Effector CD4-positive, alpha-beta T cell (primary cell): ENCODE measurements at places on chromosomes 6 and 20.

DNA sequence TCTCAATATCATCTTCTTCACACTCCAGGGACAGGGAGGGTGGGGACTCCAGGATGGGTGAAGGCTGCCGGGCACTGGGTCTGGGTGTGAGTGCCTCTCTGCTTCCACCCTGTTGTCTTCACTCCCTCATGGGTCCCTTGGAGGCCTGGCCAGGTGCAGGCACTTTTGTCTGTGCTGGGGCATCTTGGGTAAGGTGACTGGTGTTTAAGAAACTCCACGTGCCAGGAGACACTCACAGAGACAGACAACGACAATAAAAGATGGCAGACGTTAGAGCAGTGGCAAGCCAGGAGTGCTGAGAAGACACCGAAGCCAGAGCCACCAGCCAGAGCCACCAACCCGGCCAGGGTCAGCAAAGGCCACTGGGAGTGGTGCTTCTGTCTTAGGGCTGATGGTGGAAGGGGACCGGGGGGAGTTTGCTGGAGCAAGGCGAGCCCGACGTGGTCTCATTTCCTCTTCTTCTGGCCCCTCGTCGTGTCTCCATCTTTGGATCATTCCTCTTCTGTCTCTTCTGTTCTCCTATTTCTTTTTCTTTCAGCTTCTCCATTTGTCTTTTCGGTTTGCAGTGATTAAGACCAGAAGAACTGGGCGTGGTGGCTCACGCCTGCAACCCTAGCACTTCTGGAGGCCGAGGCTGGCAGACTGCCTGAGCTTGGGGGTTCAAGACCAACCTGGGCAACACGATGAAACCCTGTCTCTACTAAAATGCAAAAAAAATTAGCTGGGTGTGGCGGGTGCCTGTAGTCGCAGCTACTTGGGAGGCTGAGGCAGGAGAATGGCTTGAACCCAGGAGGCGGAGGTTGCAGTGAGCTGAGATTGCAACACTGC lies 90.8 kb downstream of the RAMACL start:
- no peak for DNase-seq

DNA sequence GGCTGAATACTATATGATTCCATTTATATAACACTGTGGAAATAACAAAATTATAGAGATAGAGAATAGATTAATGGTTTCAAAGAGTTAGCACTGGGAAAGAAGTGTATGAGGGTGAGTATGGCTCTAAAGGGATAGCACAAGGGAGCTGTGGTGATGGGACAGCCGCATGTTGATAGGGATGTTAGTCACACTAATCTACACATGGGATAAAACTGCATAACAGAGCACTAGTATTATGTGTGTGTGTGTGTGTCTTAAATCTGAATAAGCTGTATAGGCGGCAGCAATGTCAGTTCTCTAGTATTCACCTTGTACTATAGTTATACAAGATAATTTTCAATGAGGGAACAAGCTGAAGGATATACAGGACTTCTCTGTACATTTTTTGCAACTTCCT lies 5.8 kb downstream of the CGA start:
- no peak for DNase-seq

DNA sequence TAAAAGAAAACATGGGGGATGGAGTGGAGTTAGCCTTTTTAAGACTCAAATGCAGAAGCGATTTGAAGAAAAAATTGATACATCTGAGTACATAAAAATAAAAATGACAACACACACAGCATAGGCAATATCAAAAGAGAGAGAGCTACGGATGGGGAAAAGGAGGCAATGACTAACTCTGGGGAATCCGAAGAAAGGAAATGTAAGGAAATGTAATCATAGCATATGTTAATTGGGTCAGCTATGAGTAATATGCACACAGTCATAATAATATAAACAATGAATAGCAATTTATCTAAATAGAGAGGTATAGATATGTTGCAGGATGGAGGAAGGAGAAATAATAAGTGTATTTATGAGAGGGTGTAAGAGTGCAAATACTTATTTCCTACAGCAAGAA lies 83.4 kb downstream of the NOL4L start:
- DNase-seq, result no peak

DNA sequence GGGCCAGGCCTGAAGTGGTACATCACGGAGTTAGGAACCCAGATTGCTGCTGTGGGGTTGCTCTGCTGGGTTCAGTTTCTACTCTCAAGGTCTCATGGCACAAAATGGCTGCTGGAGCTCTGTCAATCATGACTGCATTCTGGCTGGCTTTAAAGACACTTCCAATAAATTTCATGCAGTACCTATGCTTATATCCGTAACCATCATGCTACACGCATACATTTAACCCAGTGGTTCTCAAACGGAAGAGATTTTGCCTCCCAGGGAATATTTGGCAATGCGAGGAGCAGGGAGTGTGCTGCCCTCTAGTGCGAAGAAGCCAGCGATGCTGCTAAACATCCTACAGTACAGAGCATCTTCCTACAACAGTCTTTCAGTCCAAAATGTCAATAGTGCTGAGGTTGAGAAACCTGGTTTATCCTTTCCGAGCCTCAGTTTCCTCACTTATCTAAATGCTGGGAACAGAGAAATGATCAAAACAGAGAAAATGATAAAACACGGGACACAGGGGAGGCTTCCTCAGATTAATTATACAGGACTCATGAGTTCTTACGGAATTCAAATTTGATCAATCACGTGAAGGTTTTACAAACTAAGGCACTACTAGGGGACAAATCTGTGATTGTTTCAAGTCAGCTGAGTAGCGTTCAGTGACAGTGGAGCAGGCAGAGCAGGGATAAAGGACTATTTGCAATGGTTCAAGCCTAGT lies 9.6 kb upstream of the SLC2A10 start:
- DNase-seq, result no peak

- DNase-seq, result no peak
Measured at GRCh38 chr6:44906761-44907160, 421.4 kb upstream of the RUNX2 start.

DNA sequence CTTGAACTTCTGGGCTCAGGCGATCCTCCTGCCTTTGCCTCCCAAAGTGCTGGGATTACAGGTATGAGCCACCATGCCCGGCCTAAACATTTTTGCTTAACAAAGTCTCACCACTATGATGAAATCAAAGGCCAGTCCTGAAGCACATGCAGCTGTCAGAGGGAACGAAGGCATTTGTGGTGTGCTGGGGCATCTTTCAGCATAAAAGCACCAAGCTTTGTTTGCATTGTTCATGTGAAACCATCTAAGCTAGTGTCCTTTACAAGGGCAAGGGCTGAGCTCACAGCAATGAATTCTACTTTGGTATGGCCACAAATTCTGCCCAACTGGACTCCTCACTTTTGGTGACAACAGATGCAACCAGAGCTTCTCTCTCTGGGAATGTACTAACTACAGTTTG lies 66.8 kb downstream of the ZFP64 start:
- DNase-seq, result no peak

GRCh38 chr6:83097204-83097603 lies 29.7 kb downstream of the DOP1A start:
- no peak for DNase-seq

DNA sequence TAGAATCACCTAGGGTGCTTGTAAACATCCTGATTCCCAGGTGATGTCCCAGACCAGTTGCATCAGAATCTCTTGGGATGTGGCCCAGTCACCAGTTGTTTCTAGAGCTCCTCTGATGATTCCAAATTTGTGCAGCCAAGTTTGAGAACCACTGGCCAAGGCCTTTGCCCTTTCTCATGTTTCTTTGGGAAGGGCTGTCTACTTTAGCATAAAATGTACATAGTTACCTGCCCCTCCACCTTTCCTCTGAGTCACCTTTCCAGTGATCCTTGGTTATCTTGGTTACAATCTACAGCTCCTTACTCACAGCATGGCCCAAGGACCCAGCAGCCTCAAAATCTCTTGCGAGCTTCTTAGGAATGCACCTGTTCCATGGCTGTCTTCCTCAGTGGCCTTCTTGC lies 266.4 kb upstream of the PRND start:
- no peak for DNase-seq

- no peak for DNase-seq
Measured at GRCh38 chr20:38112930-38113294, 52.2 kb downstream of the TGM2 start.

GRCh38 chr6:10395704-10396546 lies 18.9 kb downstream of the TFAP2A start:
- DNase-seq, result no peak

DNA sequence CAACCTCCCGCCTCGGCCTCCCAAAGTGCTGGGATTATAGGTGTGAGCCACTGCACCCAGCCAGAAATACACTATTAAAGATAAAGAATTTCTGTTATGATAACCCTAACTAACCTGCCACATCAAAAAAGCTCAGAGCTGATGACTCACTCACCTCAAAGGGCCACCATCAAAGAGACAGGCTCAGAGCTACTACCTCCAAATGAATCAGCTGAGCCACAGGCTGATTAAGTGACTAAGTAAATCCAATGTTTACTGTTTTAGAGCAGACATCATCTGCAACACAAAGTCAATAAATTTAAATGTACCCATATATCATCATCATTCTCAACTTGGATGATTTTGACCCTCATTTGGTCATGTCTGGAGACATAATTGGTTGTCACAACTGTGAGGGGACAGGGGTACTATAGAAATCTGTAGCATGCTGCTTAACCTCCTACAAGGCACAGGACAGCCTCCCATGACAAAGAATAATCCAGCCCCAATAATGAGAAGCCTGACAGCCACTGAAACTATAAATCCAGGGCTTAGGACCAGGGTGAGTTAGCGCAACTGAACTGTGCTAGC lies 106.5 kb downstream of the ATP9A start:
- peak; percentile 3 for DNase-seq

DNA sequence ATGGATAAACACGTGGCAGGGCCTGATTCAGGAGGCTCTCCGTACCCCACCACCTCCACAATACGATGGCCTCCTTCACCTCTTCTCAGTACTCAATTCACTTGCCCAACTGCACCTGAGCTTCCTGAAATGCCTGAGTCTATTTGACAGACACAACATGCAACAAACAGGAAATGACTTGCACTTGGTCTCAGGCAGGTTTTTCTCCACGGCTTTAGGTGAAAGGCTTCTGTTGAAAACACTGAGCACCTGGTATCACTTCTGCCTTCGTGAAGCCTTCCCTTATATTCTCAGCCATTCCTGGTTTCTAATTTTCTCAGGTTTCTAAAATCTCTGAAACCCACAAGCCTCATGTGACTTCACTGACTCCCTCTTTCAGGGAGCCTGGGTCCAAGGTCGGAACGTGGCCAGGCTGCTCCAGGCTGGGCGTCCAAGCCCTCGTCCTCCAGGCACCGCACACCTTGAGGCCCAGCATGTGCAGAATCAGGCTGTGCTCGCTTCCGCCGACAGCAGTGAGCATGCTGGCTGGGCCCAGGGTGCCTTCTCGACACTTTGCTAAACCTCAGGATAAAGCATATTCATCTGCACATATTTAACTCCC lies 34.7 kb downstream of the TAF4 start:
- no peak for DNase-seq

GRCh38 chr6:43246301-43247113 lies 3.2 kb downstream of the TTBK1 start:
- DNase-seq, result no peak

GRCh38 chr6:113565306-113565705 lies 291.8 kb upstream of the MARCKS start:
- no peak for DNase-seq

DNA sequence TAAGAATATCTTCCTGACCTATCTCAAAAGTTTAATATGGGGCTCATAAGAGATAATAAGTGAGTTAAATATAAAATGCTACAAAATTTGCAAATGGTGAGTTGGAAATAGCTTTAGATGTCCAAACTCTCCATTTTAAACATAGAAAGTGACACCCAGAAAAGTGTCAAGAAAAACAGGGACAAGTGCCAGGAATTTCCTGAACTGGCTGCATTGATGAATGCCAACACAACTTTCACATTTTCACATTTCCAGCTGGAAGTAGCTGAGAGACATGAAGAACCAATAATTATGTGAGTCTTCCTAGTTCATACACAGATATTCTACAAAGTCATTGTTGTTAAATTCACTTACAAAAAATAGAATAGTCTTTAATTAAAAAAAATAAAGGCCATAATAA lies 38.6 kb upstream of the B3GAT2 start:
- no peak for DNase-seq

- no peak for DNase-seq
Measured at GRCh38 chr6:1757131-1757530, 147.4 kb downstream of the FOXC1 start.

- no peak for DNase-seq
Measured at GRCh38 chr6:142725024-142725770, 219.8 kb downstream of the HIVEP2 start.

- no peak for DNase-seq
Measured at GRCh38 chr20:5127859-5128424, 1.1 kb downstream of the CDS2 start.
